ENCODE measurements at places on chromosomes 16 and 17. TPM values are rescaled to one million over a fixed set of nuclear protein-coding genes. Genes with fewer than 3 reads are reported as not detected.

PLK1 gene
- total RNA-seq, result 1.3 TPM

KRT39 gene
- total RNA-seq, result 0.12 TPM

LITAFD gene
- not detected for total RNA-seq

HOXB7 gene
- not detected for total RNA-seq

RTN4RL1 gene
- total RNA-seq, result under 0.01 TPM

KRT24 gene
- not detected for total RNA-seq

KIF19 gene
- not detected for total RNA-seq

CIITA gene
- 0.12 TPM for total RNA-seq

KRT25 gene
- not detected for total RNA-seq

CES5A gene
- not detected for total RNA-seq

NPIPA8 gene
- total RNA-seq, result not detected

USP36 gene
- total RNA-seq, result 13.3 TPM

SCARF1 gene
- 0.23 TPM for total RNA-seq

MYL4 gene
- total RNA-seq, result 0.08 TPM

LAT gene
- 0.23 TPM for total RNA-seq

TMEM114 gene
- total RNA-seq, result not detected

SLC43A2 gene
- 16.5 TPM for total RNA-seq

ACSM5 gene
- total RNA-seq, result not detected

HOXB2 gene
- 3.8 TPM for total RNA-seq

SP6 gene
- total RNA-seq, result 0.08 TPM

PLA2G10 gene
- not detected for total RNA-seq
